ENCODE measurements at places on chromosomes 5 and 9.

GRCh38 chr9:127138444-127138843, 16.0 kb upstream of the ANGPTL2 start:
- no peak for DNase-seq

- DNase-seq = no peak
Measured at GRCh38 chr5:7642029-7642428, 208.9 kb downstream of the CFAP90 start.

DNA sequence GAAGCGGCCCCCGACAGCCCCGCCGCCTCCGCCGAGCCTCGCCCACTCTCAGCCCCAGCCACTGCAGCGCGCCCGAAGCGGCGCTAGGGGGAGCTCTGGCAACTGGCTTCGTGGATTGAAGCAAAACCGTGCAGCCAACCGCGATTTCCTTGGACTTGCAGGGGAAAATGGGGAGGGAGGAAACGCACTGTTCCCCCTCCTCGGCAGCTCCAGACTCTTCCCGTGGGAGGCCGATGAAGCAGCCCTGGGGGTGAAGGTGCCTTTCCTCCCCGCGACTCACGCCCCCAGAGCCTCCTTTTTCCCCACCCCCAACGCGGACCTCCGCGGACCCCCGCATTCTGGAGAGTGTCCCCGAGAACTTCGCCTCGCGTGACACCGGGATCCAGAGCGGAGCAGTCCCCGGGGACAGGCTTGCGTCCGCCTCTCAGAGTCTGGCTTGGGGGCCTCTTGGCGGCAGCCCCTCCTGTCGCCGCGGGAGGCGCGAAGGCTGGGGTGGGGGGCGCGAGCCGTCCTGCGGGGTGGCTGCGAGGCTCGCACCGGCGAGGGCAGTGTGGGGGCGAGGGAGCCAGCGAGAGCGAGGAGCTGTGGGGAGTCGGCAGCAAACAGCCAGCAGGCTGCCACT, 3.8 kb downstream of the IER5L start:
- peak; percentile 94 for DNase-seq

- peak; percentile 85 for DNase-seq
Measured at GRCh38 chr5:96781031-96781971, 26.4 kb downstream of the ERAP1 start.

All from amniotic epithelial cell (primary cell).